ENCODE measurements at places on chromosomes 12 and 14. TPM values are rescaled to one million over a fixed set of nuclear protein-coding genes. Genes with fewer than 3 reads are reported as not detected.

Gene ANKRD33
- total RNA-seq = not detected

Gene CMA1
- not detected for total RNA-seq

Gene DRAM1
- 11.9 TPM for total RNA-seq

Gene COL2A1
- total RNA-seq = 0.17 TPM

Gene NAA25
- 8.6 TPM for total RNA-seq

Gene GNB3
- total RNA-seq = 2.2 TPM

Gene LMBR1L
- 32.1 TPM for total RNA-seq

Gene KRT82
- not detected for total RNA-seq

Gene CACNA1C
- 0.74 TPM for total RNA-seq

Gene LMNTD1
- total RNA-seq = 0.30 TPM

Gene PPP4R4
- 0.45 TPM for total RNA-seq

Gene OASL
- total RNA-seq = not detected

Gene OR6J1
- not detected for total RNA-seq

Gene EID3
- total RNA-seq = 1.8 TPM

Gene TXNDC16
- total RNA-seq = 3.1 TPM

Gene TAS2R43
- not detected for total RNA-seq

Gene OR6C4
- not detected for total RNA-seq

Gene OLR1
- total RNA-seq = 1.0 TPM

Gene DIO2
- 0.45 TPM for total RNA-seq

Gene A2ML1
- total RNA-seq = not detected

Gene CYP27B1
- 0.15 TPM for total RNA-seq

Gene FZD10
- not detected for total RNA-seq

Gene CAPRIN2
- 13.2 TPM for total RNA-seq

Gene CCDC177
- total RNA-seq = not detected

Gene SERPINA10
- total RNA-seq = not detected

Gene STON2
- total RNA-seq = 0.50 TPM

Gene TMEM121
- 9.1 TPM for total RNA-seq

Gene MUCL1
- not detected for total RNA-seq

Gene LRCOL1
- total RNA-seq = not detected
